ENCODE measurements at places on chromosomes 4 and X.

DNA sequence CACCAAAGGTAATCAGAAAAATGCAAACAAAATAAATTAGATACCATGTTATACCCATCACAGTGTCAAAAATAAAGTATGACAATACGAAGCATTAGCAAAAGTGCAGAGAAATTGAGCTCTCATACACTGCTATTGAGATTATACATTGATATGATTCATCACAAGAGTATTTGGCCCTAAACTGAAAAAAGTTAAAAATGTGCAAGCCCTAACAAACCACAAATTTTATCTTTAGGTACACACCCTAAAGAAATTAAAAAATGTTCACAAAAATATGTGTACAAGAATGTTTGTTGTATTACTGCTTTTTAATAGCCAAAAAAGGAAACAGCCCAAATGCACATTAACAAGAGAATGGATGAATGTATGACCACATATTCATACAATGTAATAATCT, 137.9 kb upstream of the MAGEA10 start:
- no peak for DNase-seq

DNA sequence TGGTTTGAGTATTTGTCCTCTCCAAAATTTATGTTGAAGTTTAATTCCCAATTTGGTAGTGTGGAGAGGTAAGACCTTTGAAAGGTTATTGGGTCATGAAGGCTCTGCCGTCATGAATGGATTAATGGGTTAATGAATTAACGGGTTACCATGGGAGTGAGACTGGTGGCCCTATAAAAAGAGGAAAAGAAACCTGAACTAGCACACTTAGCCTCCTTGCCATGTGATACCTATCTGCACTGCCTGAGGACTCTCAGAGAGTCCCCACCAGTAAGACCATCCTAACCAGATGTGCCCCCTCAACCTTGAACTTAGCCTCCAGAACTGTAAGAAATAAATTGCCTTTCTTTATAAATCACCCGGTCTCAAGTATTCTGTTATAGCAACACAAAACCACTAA, 39.3 kb downstream of the PAGE1 start:
- no peak for DNase-seq

GRCh38 chr4:148071009-148071408, 339.1 kb downstream of the ARHGAP10 start:
- DNase-seq, result no peak

- no peak for DNase-seq
Measured at GRCh38 chrX:131146702-131147101, 88.6 kb downstream of the ARHGAP36 start.

GRCh38 chr4:186159613-186160012, 31.8 kb upstream of the CYP4V2 start:
- no peak for DNase-seq

DNA sequence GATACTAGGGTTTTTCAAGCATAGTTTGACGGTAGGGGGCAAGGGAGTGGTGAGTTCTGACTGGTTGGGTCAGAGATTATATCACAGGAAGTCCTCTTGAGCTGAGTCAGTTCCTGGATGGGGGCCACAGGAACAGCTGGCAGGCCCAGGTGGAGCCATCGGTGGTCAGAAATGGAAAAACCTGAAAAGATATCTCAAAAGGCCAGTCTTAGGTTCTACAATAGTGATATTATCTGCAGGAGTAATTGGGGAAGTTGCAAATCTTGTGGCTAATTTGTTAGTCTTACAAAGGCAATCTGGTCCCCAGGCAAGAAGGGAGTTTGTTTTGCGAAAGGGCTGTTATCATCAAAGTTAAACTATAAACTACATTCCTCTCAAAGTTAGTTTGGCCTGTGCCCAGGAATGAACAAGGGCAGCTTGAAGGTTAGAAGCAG, 159.3 kb downstream of the PTCHD1 start:
- no peak for DNase-seq

GRCh38 chr4:78707268-78707667, 68.9 kb upstream of the BMP2K start:
- DNase-seq, result no peak

- no peak for DNase-seq
Measured at GRCh38 chr4:24114919-24115500, 225.2 kb upstream of the PPARGC1A start.

DNA sequence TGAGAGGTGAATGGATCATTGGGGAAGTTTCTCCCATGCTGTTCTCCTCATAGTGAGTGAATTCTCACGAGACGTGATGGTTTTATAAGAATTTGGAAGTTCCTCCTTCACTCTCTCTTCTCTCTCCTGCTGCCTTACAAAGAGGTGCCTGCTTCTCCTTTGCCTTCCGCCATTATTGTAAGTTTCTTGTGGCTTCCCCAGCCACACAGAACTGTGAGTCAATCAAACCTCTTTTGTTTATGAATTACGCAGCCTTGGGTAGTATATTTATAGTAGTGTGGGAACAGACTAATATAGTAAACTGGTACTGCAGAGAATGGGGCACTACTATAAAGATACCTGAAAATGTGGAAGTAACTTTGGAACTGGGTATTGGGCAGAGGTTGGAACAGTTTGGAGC, 7.8 kb upstream of the CTAG2 start:
- DNase-seq, result no peak

GRCh38 chrX:140362861-140363260, 142.0 kb downstream of the SOX3 start:
- no peak for DNase-seq

- DNase-seq, result no peak
Measured at GRCh38 chrX:72478853-72479252, 93.8 kb downstream of the HDAC8 start.

DNA sequence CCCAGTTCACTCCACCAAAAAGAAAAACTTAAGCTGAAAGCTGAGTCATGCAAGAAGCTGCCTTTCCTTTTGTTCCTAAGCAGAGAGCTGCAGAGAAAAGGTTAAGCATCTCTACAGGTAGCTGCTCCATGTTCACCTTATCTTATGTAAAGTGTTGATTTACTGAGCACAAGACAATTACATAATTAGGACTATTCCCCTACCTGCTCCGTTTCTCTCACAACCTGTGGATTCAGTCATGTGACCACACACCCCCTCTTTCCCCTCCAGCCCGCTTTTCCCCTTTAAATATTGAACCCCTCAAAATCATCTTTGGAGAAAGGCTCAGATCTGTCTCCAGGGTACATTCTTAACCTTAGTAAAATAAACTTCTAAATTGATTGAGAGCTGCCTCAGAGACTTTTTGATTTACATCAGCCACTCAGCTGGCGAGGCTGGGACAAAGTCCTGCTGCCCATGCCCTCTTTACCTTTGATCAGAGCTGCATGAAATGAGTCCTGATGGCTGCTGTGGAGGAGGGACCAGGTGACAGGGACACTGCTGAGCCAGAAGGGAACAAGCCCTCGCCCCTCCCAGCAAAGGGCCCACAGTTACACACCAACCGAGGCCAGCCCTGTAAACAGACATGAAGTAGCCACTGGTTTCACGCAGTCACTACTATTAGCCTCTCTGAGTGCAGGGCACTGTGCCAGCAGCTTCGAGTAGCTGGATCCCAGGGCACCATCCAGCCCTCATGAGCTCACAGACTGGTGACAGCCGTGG, 53.9 kb upstream of the C4orf50 start:
- no peak for DNase-seq

GRCh38 chr4:78496021-78496643, 55.4 kb upstream of the ANXA3 start:
- no peak for DNase-seq

DNA sequence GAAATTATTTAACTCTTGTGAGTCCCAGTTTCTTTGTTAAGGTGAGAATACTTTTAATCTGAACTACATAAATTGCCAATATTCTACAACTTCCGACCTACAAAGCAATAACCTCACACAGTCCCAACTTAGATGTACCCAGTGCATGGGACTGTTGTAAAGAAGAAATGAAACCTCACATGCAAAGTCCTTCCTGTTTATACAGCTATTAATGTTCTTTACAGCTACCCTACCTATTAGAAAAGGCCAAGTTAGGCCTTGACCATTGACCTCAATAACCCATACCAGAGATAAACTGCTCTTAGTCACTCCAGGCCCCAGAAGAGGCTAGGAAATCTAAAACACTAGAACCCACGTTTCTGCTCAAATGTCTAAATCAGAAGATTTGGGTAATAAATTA, 920.1 kb upstream of the TENM3 start:
- no peak for DNase-seq
